ENCODE measurements at places on chromosomes 6 and 20.

- no peak for DNase-seq
Observed at GRCh38 chr6:17714879-17715851, 8.4 kb upstream of the NUP153 start.

DNA sequence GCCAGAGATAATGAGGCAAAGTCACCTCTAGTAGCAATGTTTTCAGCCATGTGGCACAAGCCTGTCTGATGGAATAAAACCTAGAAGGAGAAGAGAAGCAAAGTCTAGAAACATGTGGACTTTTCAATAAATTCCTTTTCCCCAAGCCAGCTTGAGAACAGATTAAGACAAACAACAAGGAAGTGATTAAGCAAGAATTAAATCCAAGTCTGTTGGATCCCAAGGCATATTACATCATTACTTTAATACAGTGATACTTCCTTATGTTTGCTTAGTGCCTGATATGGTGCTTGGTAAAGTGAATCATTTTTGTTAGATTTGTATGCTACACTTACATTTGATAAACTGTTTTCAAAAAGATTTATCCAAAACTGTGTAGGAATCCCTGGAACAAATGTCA lies 260.3 kb upstream of the FAM83B start:
- DNase-seq = no peak

DNA sequence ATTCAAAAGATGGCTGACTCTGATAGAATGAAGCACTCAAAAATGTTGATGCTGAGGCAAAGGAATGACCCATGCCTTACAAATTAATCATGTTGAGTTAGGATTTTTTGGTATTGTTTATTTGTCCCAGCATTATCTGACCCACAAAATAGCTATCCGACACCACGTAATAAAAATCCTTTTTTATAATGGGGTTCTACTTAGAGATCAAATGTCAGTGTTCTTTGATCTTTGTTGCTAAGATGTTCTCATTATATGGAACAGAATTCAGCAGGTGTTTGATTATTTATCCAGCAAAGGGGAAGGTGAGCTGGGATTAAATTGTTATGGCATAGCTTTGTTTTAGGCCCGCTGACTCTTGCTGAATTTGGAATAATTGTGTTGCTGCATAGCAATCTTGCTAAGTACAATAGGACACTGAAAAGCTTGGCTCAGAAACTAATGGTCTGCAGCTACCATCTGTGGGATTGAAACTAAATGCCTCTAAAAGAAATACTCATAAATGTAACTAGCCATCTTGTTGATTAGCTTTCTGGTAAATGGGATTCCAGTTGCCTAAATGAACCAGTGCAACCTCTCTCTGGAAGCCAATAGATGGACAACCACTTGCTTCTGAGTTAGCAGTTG lies 180.2 kb upstream of the HDAC2 start:
- no peak for DNase-seq

DNA sequence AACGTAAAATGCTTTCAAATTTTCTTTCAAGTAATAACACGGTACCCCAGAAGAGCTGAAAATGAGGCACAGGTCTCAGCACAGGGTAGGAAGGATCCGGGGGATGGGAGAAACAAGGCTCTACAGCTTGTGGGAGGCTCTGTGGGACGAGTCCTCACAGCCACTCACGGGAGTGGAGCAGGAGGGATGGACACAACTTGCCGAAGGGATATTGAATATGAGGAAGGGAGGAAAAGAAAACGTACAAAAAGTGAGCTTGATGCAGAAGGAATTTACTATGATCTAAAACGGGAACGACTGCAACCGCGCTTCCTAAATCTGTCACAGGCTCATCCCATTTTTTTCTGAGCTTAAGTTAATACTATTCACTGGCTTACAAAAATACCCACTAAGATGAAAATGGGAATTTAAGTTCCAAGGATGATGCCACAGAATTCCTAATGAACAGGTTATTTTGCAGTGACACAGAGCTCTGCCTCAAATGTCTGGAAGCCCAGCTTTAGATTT lies 72.9 kb downstream of the FYN start:
- no peak for DNase-seq

DNA sequence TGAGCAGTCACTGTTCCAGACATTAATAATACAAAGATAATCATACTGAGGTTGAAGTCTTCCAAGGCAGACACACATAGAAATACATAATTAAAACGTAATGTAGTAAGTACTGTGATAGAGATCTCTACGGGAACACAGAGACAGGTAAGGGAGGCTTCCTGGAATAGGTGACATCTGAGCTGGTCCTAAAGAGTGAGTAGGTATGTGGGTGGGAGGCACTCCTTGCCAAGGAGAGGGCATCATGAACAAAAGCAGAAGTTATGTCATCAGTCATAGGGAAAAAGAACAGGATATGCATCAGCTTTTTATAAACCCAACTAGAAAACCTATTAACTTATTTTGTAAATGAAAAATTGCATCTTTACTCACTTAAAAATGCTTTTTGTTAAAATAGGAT lies 110.0 kb downstream of the MAP7 start:
- DNase-seq = no peak

- DNase-seq = no peak
Observed at GRCh38 chr6:77361018-77361417, 102.3 kb downstream of the HTR1B start.

DNA sequence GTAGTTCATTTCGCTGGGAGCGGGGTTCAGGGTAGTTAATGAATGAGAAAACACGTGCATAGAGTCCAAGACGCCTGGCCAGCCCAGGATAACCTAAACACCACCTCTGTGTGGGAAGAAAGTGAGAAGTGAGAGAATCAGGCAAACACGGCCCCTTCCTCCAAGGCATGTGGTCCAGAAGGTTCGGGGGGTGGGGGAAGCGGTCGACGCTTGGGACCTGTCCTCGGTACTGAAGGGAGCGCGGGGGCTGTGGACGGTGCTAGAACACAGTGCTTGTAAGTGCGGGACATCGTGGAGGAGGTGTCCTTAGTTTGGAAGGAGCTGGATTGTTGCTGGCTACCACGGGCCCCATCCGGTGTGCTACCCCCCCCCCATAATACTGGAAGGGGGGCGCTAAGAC lies 1.7 kb upstream of the VSTM2L start:
- DNase-seq = no peak

DNA sequence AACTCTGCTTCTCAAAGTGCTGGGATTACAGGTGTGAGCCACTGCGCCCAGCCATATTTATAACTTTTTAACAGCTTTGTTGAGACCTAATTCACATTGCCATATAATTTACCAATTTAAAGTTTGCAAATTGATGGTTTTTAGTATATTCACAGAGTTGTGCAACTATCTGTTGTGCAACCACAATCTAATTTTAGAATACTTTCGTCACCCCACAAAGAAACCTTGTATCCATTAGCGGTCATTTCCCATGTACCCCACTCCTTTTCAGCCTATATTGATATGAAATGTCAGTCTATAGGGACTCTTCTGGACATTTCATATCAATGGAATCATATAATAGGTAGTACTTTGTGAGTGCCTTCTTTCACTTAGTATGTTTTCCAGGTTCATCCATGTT lies 55.8 kb downstream of the FOXO3 start:
- DNase-seq = no peak

DNA sequence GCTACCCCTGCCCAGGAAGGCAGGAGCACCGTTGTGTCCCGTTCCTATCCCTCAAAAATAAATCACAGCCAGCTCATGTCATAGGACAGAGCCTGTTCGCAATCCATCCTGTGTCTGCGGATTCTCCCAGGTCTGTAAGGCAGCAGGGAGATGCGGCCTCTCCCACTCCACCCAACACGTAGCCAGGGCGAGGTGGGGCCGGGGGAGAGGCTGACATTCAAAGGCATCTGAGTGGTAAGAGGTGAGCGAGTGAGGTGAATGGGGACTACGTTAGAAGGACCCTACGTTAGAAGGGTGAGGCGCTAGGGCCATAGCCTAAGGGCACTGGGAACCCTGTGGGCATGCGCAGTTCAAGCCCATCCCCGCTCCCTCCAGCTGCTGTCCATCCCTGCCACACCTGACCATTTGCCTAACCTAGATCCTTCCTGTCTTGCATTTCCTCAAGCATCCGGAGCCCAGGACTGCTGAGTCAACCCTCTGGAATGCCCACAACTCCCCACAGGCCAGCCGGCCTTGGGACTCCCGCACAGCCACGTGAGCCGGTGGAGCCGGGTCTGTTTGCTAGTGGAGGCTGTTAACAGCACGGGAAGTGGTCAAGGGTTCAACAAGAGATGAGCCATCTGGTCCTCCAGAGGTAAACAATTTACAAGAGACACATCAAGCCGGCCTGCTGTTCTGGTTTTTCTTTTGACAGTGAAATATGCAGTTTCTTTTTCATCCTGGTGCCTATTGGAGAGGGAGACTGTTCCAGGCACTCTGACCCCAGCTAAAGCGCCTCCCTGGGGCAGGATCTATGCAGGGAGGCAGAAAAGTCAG lies 45.9 kb downstream of the RIPOR3 start:
- DNase-seq = no peak

GRCh38 chr6:142732790-142733189 lies 212.2 kb downstream of the HIVEP2 start:
- no peak for DNase-seq

GRCh38 chr6:76481101-76481500 lies 408.6 kb upstream of the IMPG1 start:
- no peak for DNase-seq

- DNase-seq = no peak
Observed at GRCh38 chr6:123016431-123017103, 20.5 kb downstream of the CLVS2 start.

GRCh38 chr6:89297695-89298351 lies 17.3 kb downstream of the GABRR2 start:
- peak; percentile 44 for DNase-seq

- DNase-seq = no peak
Observed at GRCh38 chr6:54981276-54981609, 134.7 kb downstream of the FAM83B start.

GRCh38 chr20:44701858-44702256 lies 13.3 kb upstream of the CCN5 start:
- no peak for DNase-seq

DNA sequence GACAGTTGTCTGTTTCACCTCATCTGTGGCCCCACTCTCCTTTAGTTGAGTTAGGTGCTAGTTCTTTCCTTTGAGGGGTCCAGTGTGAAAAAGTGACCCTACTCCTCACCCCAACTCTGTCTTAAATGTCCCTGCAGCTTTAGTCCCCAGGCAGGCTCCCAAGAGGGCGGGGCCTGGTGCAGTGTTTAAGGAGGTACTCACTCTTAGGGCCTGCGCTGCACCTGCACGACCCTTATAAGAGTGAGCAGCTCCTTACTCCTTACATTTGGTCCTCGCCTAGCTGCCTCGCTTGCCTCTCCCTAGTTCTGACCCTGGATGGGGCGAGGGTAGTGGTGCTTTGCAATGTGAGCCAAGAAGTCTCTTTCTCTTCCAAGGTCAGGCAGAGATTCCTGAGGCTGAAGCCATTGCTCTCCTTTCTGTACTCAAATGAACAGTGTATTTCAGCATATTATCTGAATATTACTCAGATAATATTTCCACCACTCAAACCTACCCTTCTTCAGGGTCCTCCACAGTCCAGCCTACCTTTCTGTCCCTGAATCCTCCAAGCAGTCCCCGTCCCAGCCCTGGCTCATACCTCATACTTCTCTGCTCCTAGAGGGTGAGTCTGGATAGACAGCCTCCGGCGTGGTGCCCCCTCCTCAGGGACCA lies 11.9 kb upstream of the VEGFA start:
- no peak for DNase-seq

DNA sequence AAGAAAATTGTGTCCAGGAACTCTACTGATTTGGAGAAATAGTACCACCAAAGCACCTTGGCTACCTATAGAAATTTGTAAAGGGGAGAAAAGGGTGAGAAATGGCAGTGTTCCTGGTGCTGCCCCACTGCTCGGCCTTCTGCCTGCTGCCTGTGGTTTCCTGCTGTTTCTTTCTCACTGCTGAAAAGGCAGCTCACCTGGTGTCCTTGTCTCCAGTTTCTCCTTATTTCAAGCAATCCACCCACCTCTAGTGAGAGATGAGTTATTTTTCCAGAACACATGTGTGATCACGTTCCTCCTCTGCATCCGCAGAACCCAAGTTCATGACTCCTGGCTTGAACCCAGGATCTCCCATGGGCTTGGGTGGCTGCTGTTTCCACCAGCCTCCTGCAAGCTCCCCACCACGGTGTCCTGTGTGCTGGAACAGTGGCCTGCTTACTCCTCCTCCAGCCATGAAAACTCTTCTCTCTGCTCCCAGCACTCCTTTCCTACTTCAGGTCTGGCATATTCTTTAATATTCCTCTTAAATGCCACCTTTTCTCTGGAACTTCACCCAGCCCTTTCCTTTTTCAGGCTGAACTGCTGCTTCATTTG lies 48.9 kb downstream of the ELOVL2 start:
- DNase-seq = no peak
